ENCODE measurements at places on chromosomes 7 and 10.

- DNase-seq: no peak
These were observed 97.3 kb upstream of the YAE1 start for GRCh38 chr7:39468808-39469374.

GRCh38 chr7:10733747-10734146 lies 239.9 kb upstream of the PHF14 start:
- DNase-seq: no peak

GRCh38 chr7:104980841-104981671 lies 32.9 kb upstream of the KMT2E start:
- peak; percentile 86 for DNase-seq

DNA sequence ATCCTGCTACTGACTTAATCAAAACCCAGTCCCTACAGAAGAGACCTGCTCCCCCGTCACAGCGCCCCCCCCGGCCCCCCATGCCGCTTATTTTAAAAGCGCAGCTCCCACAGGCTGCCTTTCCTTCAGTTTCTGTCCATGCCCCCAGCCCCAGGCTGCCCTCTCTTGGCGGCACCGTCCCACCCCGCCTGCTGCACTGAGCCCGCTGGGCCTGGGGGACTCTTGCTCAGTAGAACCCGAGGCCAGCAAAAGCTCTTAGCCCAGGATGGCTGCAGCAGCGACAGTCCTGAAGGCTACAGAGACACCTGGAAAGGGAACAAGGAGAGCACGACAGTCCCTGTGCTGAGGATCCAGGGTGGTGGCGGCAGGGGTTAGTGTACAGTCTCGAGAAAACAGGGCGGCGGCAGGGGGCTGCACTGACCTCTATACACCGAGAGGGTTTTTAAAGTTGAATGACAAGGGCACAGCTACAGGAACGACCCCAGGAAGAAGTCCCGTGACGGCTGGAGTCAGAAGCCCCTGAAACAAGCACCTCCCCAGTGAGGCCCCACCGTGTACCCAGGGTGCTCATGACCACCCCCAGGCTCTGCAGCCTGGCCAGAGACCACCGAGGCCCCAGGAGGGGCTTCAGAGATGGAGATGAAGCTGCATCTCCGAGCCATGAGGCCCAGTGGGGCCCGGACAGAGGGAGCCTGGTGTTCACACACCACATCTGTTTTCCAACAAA lies 54.4 kb downstream of the ZRANB1 start:
- no peak for DNase-seq

- no peak for DNase-seq
These were observed 32.5 kb downstream of the SRRM3 start for GRCh38 chr7:76234282-76234584.

DNA sequence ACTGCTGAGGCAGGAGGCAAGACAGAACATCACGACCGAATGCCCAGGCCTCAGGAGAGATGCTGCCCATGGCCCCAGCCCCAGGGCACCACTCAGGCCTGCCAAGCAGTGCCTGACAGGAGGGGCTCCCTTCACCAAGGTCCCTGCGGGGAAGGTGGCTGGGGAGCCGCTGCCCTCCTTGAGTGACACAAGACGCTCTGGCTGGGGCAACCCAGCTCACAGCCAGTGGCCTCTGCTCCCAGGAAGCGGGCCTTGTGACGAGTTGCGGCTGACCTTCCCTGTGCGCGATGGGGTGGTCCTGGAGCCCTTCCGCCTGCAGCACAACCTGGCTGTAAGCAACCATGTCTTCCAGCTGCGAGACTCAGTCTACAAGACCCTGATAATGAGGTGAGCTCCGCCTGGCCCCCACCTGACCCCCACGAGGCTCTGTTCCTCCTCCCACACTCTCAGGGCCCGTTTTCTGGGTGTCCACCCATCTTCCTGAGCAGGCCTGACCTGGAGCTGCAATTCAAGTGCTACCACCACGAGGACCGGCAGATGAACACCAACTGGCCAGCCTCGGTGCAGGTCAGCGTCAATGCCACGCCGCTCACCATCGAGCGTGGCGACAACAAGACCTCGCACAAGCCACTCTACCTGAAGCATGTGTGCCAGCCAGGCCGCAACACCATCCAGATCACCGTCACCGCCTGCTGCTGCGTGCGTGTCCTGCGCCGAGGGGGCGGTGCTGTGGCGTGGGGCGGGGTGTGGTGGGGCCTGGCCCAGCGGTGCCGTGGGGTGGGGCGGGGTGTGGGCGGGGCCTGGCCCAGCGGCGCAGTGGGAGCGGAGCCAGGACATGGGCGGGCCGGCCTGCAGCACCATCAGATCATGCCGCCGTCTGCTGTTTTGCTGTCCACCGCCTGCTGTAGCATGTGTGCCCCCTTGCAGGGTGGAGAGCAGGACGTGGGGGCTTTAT lies 12.8 kb downstream of the ZMIZ2 start:
- no peak for DNase-seq

DNA sequence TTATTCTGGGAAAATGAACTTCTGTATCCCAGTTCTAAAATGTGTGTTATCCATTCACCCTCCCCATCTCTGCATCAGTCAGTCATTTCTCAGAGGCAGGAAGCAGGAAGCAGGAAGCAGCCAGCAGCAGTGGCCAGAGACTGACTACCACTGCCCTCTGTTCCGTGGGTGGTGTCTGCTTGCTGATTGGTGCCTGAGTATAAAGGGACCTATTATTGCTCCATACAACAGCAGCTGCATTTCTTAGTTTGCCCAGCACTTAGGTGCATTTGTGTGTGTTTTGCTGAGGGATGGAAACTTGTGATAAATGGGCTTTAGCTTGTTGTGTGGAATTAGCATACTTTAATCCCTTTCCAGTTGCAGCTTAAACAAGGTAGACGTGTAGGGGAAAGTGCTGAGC lies 582.2 kb downstream of the SORCS1 start:
- DNase-seq: no peak

GRCh38 chr7:2517026-2517425 lies 2.5 kb upstream of the LFNG start:
- peak; percentile 78 for DNase-seq

DNA sequence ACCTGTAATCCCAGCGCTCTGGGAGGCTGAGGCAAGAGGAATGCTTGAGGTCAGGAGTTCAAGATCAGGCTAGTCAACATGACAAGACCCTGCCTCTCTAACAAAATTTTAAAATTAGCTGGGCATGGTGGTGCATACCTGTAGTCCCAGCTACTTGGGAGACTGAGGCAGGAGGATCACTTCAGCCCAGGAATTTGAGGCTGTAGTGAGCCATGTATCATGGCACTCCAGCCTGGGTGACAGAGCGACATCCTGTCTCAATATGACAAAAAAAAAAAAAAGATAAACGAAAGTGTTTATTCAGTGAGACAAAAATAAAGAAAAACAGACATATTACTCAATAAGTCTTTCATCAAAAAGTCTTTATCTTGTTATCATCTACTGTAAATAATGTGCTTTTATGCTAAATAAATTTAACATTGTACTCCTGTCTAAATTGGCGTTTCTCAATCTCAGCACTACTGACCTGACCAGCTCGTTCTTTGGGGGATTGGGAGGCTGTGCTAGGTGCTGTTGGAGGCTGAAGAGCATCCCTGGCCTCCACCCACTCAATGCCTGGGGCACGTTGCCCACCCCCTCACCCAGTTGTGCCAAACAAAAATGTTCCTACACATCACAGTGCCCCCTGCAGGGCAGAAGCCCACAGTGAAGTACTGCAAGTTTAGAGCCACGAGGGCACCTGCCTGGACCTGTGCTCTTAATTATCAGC lies 57.7 kb downstream of the NCAPG2 start:
- no peak for DNase-seq

DNA sequence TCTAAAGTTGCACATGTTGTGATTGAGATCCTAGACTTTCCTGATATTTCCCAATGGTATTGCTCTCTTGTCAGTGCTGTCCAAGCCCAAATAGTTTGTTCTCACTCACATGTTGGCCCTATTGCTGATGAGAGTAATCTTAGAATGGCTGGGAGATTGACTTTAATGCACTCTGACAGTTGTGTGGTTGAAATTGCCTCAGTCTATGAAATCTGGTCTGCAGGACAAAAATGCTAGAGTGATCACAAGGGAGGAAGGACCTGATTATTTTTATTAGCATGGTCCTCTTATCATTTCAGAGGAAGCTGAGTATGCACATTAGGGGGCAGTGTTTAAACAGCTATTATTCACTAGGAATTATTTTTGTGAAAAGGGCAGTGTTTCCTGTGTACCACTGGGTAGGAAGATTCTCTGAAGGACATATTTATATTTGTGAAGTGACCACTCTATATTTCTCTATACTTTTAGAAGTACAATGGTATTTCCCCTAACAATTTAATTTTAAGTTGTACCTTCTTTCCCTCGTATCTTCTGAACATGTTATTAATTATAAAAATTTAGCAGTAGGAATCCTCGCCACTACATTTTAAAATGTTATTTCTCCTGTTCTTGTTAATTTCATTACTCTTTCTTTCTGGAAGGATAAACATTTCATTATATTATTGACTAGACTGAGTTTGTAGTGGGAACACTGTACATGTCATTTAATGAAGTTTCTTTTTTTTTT lies 64.4 kb downstream of the SUGCT start:
- peak; percentile 34 for DNase-seq

GRCh38 chr10:98267894-98268693 lies at the start of gene LOXL4:
Gene LOXL4, minus strand, starts transcription at chr10:98268194. Its CDS starts 5,175 bp downstream, at chr10:98263019.
- peak; percentile 76 for DNase-seq

DNA sequence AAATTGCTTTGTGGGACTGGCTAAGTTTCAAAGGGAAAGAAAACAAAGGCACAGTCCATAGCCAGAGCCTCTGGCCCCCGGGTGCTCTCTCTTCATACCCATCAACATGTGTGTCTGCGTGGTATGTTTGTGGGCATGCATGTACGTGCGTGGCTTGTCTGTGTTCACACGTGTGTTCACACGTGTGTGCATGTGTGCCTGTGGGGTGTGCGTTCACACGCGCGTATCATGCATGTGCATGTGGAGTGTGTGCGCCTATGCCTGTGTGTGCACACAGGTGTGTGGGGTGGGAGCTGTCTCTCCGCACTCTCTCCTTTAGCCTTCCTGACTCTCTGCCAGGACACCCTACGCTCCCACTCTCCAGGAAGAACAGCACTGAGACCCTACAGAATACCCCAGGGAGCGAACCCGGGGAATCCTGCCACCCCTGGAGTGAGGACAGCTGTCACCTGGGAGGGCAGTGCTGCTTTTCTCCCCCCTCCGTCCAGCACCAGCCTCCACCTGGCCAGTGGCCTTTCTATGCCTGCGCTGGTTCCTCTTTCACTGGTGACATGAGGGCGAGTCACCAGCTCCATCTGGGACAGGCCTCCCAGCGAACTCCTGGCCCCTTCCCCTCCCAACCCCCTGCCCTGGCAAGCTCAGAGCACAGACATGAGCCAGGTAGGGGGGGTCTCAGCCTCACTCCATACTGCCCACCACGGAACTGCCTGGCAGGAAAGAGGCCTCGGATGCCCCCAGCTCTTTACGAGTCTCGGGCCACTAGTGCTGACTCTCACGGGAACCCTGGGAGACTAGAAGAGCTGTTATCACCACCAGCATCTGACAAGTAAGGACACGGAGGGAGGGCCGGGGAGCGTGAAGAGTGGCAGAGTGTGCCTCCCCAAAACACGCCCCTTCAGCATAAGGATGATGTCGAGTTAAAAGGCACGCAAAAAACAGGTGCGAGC lies 16.5 kb downstream of the WDR86 start:
- no peak for DNase-seq

GRCh38 chr10:96720422-96721206 lies at the start of gene PIK3AP1:
Gene PIK3AP1, minus strand, starts transcription at chr10:96720514. Its CDS starts 120 bp downstream, at chr10:96720394.
- peak; percentile 71 for DNase-seq

DNA sequence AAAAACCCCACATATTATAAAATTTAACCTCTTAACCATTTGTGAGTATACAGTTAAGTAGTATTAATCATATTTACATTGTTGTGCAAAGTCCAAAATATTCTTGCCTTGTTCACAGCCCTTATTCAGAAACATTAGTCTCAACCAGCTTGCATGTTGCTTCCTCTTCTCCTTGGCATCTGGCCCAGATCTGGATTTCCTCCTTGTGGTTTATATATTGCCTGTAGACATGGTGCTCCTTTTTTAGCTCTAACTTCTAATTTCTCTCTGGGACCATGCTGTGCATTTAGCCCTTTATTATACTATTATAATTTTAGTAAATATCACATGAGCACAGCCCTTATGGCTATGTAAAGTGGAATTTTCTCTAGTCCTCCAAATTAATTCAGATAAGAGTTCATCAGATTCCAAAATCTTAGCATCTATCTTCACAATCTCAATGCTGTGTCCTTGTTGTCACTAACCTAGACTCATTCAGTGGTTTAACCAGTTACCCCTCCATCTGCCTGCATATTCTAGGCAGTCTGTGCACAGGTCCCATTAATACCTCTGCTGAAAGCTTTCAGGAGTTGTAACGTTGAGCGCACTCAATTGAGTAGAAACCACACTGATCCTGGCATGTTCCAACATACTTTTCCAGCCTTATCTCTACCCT lies 7.9 kb downstream of the CPED1 start:
- DNase-seq: peak; percentile 63

DNA sequence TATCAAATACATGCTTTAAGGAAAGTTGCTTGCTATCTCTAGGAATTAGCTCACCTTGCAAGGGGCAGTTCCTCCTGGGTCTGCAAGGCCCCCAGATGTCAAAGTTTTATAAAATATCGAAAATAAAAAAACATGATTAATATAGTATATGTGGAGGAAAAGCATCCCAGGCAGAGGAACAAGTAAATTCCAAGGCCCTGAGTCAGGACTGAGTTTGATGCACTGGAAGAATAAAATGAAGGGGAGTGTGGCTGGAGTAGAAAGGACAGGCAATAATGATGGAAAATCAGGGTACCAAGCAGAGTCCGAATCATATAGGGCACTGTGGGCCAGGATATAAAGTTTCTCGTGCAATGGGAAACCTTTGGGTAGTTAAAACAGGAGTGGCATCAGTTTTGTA lies 112.4 kb upstream of the EEPD1 start:
- DNase-seq: no peak

GRCh38 chr7:155380221-155380861 lies 77.6 kb upstream of the EN2 start:
- DNase-seq: peak; percentile 93

GRCh38 chr7:76304888-76305375 lies 2.5 kb downstream of the HSPB1 start:
- no peak for DNase-seq

- no peak for DNase-seq
These were observed 32.3 kb downstream of the GARS1 start for GRCh38 chr7:30627026-30627425.

- DNase-seq: no peak
These were observed 448.1 kb downstream of the ETV1 start for GRCh38 chr7:13541326-13541725.

- DNase-seq: no peak
These were observed 154.5 kb upstream of the KLF14 start for GRCh38 chr7:130888468-130888867.

GRCh38 chr7:54663603-54664234 lies 95.3 kb downstream of the SEC61G start:
- DNase-seq: no peak
